ENCODE measurements at places on chromosomes 4 and X.

- no peak for DNase-seq
These were observed 712 bp downstream of the STX18 start for GRCh38 chr4:4541040-4541631.

GRCh38 chr4:80731436-80731835 lies 299.1 kb upstream of the BMP3 start:
- DNase-seq, result no peak

- no peak for DNase-seq
These were observed 292.2 kb downstream of the ZIC3 start for GRCh38 chrX:137858106-137858505.

GRCh38 chr4:104524591-104524990 lies 29.9 kb upstream of the CXXC4 start:
- DNase-seq, result no peak

- DNase-seq, result no peak
These were observed 278.5 kb upstream of the UGT8 start for GRCh38 chr4:114320126-114320525.
